Tibial artery (tissue), 4 donors: ENCODE measurements at places on chromosomes 6 and 20.

GRCh38 chr6:112176175-112176574 lies 78.2 kb downstream of the LAMA4 start:
- DNase-seq = no peak

DNA sequence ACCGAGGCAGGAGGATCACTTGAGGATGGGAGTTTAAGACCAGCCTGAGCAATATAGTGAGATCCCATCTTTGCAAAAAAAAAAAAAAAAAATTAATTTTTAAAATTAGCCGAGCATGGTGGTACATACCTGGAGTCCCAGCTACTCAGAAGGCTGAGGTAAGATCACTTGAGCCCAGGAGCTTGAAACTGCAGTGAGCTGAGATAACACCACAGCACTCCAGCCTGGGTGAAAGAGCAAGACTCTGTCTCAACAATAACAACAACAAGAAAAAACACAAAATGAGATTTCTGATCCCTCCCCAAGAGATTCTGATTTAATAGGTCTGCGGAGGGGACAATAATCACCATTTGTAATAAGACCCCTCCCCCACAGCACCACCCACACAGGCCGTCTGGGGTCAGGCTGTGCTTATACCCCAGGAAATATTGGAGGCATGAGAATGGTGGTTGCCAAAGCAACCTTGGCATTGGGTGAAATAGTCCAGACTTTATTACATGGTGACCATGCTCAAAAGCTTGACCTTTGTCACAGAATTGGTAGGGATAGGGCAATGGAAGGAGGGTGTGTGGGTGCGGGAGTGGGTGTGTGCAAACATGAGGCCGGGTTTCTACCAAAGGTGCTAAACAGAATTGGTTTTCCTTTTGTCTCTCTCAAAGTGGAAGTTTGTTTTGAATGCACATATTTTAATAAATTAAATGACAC lies 24.4 kb upstream of the ADTRP start:
- DNase-seq = no peak

DNA sequence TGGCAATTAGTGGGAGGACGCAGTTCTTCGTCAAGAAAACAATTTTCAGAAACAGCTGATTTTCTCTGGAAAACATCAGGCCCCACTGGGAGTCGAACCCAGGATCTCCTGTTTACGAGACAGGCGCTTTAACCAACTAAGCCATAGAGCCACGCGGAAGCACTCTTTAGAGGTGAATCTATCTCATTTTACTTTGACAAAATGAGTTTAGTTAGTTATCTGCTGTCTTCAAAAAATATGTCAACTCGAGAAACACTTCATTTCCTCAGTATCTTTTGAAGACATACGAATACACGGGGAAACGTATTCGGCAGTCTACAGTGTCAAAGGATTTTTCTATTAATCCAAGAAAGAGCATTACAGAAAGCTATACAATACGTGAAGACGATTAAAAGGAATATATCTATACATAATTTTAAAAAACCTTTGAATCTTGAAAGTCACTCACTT lies 26.7 kb downstream of the GPX6 start:
- no peak for DNase-seq

GRCh38 chr6:33728438-33728837 lies 16.9 kb upstream of the UQCC2 start:
- no peak for DNase-seq

- DNase-seq = no peak
Measured at GRCh38 chr6:27517928-27518787, 45.3 kb upstream of the ZNF184 start.

DNA sequence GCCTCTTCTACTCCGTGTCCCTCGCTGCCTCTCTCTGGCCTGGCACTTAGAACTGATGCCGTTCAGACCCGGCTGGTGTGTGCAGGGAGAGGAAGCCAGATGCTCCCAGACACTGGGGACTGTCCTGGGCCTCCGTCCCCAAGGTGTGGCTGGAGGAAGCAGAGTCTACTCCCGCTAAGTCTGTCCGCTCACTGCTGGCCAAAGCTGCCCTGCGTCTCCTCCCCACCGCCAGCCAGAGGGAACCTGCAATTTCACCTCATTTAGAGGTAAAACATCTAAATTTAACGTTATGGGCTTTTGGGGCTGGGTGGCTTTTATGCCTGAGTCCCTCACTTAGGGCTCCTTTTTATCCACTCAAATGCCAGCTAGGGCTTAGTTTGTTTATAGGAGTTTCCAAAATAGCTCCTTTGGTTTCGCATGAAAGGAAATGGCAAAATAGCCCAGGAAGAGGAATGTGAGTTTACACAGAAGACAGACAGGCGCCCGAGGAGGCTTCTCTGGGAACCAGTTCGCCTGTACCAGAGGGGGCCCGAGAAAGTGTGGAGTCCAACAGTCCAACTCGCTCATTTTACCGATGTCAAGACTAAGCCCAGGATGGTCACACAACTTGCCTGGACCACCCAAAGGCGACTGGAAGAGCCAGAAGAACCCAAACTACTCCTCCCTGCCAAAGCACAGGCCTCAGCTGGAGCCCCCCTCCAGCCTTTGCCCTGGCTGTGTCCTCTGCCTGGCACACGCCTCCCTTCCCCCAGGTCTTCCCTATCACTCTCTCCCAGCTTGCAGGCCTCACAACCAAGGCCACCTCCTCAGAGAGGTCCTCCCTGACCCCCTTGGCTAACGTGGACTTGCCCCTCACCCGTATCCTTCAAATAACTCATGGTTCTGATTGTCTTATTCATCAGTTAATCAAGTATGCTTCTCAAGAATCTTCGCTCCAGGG lies 54.5 kb downstream of the RIPOR3 start:
- no peak for DNase-seq

DNA sequence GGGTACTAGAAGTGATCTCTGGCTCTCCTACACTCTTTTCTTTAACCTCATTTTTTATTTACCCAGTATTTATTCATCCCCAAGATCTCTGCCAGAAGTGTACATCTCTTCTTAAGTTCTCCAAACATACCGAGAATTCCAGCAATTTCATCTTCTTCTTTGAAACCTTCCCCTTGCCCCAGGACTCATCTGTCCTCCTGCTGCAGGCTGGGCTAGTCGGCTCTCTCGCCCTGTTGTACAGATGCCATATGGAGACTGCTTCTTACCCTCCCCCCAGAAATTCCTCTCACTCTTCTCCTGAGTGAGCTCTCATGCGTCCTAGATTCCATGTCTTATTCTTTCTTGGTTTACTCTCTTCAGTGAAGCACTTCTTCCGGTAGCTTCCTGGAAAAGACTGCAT lies 21.9 kb upstream of the PNRC1 start:
- no peak for DNase-seq

DNA sequence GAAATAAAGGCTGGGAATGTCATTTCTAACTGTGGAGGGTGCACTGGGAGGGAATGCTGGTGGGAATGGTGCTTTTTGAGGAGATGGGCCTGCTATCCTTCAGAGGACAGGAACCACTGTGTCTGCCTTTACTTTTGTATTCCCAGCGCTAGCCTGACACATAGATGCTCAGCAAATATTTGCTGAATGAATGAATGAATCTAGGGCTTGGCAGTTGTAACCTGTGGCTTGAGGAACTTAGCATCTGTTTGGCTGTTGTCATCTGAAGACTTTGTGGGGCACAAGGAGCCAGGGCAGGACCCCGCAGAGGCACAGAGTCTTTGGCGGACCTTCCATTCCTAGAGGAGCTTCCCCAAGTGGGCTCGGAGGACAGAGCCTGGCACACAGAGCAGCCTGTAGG lies 6.1 kb downstream of the TOX2 start:
- no peak for DNase-seq

GRCh38 chr20:63296531-63297299 lies 3.7 kb downstream of the COL20A1 start:
- no peak for DNase-seq

DNA sequence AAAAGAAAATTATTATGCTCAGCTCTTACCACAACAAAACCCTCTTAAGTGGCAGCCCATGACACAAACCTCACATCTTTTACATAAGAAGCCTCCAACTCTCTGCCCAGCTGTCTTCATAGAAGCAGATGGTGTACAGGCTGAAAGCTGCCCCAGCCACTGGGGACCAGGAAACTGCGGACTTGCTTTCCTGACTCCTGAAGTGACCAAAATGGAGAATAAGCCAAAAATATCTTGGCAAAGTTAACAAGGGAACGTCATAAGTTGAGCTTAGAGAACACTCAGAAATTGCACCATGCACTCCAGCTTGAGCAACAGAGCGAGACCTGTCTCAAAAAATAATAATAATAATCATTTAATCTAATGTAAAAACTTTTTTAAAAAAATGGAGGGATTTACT lies 160.3 kb upstream of the CDYL start:
- peak; percentile 83 for DNase-seq

DNA sequence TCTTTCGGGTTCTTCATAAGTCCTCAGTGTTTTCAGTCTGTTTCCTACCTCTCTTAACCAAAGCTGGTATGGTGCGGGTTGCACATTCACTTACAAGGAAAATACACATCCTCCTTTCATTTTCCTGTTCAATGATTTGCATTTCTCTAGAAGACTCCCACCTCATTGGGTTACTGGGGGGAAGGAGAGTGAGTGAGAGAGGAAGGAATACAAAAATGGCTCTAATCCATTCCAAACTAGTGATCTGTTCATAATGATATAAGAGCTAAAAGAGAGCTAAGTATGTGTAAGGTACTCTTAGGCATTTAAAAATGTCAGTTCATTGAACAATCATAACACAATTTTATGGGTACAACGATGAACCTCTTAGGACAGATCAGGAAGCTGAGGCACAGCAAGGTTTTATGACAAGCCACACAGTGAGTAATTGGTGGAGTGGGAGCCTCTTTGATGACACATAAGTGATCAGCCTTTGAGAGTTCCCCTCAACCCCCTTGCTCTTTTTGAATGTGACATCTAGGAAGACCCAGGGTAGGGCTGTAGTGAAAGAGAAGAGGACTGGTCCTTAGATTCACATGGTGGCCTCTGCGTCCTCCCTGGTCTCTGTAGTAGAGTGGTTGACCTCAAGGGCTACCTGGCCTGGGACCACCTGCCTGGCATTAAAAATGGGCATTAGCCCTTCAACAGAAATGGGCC lies 328.4 kb upstream of the SOX4 start:
- DNase-seq = no peak

GRCh38 chr6:156060013-156060412 lies 604.4 kb upstream of the NOX3 start:
- DNase-seq = no peak

GRCh38 chr6:22906091-22906549 lies 336.8 kb downstream of the HDGFL1 start:
- no peak for DNase-seq

GRCh38 chr6:3372912-3373554 lies 83.8 kb downstream of the SLC22A23 start:
- no peak for DNase-seq

DNA sequence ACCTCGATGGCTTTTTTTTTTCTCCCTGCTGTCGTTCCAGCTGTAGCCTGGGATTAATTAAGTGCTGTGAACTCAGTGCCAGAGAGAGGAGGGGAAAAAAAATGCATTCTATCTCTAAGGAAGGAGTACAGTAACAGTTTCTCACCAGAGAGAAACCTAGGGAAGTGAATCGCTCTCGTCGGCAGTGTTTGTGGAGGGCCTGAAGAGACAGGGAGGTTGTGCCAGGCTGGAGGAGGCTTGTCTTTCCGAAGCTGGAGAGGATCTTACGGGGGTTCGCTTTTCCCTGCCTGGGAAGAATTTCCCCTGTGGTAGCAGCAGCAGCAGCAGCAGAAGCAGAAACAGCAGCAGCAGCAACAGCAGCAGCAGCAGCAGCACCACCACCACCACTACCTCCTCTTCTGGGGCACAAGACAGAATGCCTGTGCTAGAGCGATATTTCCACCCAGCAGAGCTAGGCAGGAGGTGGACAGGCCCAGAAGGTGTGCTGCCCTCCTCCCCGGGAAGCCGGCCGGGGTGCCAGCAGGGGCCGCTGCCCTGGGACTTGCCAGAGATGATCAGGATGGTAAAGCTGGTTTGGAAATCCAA lies 186.5 kb downstream of the PDE7B start:
- no peak for DNase-seq

GRCh38 chr6:6405997-6406714 lies 85.7 kb upstream of the F13A1 start:
- DNase-seq = no peak

DNA sequence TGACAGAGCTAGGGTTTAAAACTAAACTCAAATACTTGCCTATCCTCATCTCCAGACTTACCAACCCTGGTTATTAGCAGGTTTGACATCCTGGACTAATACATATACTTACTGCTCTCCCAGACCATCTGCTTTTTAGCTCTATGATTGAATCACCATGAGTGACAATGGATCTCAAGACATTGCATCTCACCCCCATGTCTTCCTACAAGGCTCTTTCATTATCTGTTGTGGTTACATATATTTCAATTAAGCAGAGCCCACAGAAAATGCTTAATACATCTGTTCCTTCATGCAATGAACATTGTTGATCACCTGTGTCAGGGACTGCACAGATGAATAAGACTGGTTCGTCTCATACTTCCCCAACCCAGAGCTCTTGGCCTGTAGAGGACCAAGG lies 19.4 kb downstream of the SAMD3 start:
- no peak for DNase-seq

GRCh38 chr6:52550870-52551269 lies 26.0 kb downstream of the TRAM2 start:
- no peak for DNase-seq

DNA sequence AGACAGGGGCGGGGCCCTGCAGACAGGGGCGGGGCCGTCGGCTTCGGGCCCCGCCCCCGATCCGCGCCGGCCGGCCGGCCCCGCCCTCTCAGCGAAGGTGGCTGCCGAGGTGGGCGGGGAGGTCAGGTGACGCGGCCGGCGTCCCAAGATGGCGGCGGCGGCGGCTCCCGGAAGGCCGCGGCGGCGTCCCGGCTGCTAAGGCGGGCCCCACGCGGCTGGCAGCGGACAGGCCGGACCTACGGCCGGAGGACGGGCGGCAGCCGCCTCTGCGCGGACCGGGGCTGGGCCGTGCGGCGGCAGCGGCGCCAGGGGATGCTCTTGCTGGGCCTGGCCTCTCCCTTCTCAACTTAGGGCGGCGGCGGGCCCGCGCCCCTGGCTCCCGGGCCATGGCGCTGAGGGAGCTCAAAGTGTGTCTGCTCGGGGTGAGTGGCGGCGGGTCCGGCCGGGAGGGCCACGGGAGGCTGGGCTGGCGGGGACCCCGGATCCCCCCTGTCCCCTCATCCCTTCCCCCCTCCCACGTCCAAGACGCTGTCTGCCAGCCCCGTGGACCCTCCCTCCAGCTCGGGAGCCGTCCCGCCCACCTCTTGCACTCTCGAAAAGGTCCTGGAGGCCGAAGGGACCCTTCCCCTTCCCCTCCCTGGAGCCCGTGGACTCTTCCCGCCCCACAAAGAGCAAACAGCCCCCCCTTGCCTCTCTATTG lies at the start of gene RAB22A:
TSS of gene RAB22A (plus strand) at position 125 of the 700 bp plus-strand sequence. CDS start at position 387, 262 bp downstream.
- peak; percentile 74 for DNase-seq

DNA sequence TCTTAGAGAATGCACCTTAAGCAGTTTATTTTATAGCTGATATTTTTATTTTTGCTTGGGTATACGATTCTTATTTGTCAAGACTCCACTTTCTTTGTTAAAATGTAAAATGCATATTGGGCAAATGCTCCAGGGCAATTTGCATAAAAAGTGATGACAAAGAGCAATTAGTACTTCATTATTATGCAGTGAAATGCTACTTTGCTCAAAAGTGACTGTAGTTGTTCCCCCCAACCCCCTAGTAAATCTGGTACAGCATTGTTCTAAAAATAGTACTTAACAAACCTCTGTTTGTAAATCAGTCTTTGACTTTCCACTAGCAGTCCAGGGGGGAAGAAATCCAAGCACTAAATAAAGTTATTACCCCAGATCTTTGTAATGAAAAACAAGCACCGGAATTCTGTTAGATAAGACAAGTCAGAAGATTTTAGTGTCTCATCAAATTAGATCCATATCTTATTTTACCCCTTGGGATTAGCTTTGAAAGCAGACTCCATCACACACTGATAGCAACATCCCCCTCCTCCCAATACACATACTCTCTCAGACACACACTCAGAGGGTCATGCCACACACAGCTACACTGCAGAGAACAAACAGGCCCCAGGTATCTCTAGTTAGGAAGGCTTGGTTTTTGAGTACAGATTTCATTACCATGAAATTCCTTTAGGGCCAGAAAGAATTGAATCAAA lies 32.9 kb upstream of the BACH2 start:
- no peak for DNase-seq
